Activated CD4-positive, alpha-beta T cell treated with anti-CD3 and anti-CD28 coated beads for 48 hours (primary cell): ENCODE measurements at places on chromosomes 12 and 14.

GRCh38 chr12:54016478-54016964 is 7.7 kb downstream of the HOXC8 start:
- DNase-seq: no peak

DNA sequence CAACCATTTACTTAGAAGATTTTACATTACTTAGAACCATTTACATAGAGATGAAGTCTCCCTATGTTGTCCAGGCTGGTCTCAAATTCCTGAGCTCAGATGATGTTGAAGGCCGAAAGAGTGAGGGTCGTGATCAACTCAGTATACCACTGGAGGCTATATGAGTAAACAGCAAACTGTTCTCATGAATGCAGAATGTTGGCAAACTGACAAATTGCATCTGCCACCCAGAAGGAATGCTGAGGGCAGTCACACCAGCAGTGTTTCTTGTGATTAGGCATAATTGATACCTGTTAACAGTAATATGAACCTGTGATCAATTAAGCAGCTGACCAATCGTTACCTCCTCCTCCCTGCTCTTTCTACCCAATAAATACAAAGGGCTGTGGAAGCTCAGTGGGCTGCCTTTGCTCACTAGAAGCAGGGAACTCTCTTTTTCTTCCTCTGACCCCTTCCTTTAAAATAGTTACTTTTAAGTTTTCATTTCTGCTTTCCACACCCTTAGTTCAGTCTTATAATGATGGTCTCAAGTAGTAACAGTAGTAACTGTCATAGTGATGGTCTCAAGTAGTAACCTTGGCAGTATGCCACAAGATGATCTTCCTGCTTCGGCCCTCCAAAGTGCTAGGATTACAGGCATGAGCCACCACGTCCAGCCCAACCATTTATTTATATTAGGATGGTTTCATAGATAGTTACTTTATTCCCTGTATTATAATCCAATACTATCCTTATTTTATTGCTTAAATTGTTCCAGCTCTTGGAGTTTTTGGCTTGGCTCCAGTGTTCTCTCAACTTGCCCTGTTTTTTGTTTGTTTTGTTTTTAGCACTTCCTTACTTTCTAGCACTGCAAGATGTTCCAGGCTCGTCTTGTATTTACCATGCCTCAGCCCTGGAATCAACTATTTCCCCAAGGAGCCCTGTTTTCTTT is 25.8 kb downstream of the LIMA1 start:
- DNase-seq: no peak

DNA sequence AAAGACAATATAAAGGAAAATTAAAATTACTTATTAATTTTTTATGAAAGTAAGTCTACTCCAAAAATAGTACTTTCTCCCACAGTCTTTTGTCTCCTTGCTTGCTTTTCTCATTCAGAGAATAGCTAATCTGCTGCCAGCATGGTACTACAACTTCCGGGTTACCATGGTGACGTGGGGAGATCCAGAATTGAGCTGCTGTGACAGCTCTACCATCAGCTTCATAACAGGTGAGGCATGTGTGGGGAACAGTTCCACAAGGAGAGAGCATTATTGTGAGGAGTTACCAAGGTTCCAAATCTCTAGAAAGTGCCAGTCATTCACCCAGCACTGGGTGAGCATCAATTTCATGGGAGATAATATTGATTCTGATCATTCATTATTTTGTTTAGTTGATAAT is 197.8 kb downstream of the PTPRO start:
- no peak for DNase-seq

- no peak for DNase-seq
Measured at GRCh38 chr14:59271734-59272133, 83.3 kb downstream of the DAAM1 start.

DNA sequence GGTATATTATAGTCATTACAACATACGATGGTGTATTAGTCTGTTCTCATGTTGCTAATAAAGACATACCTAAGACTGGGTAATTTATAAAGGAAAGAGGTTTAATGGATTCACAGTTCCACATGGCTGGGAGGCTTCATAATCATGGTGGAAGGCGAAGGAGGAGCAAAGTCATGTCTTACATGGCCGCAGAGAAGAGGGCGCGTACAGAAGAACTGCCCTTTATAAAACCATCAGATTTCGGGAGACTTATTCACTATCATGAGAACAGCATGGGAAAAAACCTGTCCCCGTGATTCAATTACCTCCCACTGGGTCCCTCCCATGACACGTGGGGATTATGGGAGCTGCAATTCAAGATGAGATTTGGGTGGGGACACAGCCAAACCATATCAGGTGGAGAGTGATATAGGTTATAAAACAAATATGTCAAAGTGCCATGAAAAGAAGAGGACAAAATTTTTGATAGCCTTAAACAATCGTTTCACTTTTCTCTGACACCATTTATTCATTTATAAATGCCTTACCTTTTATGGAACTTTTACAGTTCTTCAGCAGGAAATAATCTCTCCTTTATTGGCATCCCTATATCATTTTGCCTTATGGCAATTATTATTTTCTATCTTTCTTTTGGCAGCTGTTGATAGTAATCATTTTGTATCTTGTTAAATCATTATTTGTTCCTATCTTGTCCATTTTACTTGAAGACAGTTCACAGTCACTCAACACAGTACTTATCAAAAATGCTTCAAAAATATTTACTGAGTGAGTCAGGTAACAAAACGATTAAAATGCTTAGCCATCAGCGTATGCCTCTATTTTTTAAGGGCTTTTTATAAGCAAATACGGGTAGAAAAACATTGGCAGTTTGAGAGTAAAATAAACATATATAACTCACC is 196.0 kb downstream of the RAD51B start:
- no peak for DNase-seq

DNA sequence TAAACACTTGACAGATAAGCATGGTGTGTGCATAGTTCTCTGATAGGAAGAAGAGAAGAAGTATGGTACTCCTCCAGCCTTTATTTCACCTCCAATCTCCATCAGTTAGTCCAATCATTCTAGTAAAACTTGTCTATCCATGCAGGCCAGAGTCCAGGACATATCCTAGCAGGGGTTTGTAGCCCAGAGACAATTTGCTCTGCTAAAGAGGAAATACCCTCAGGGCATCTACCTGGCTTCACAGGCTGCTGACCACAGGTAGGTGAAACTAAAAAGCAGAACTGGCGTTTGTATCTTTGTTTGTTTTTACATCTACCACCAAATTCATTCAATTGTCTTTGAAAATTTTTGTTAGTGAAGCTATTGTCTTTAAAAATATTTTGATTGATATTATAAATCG is 717.6 kb downstream of the FSCB start:
- DNase-seq: no peak

DNA sequence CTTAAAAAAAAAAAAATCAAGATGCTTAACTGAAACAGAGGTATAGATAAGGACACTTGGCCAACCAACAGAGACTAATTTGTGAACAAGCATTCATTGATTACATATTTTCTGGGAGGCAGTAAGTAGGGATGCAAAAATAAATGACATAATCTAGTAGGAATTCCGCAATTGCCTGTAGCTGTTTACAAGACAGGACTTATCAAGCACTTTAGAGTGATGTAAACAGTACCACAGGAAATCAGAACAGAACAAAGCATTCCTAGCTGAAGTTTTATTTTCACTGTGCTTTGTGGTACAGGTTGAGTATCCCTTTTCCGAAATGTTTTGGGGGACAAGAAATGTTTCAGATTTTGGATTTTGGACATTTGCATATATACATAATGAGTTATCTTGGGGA is 68.2 kb upstream of the FGD4 start:
- no peak for DNase-seq

- no peak for DNase-seq
Measured at GRCh38 chr12:12230275-12230674, 36.6 kb downstream of the LRP6 start.

DNA sequence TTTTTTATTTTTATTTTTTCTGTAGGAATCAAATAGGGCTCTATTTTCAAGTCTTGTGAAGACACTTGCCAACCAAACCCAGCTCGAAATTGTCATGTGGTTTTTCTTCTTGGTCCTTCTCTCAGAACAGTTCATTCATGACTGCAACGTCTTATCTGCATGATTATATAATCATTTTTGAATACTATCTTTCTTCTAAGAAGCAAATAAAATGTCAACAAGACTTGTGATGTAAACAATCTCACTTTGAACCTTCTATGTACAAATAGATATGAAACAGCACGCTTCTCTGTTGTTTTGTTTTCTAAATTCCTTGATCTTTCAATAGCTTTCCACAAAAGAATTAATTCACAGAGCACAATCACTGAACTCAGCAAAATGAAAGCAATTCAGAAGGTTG is 320.7 kb downstream of the SOX5 start:
- DNase-seq: no peak

GRCh38 chr12:30996752-30997151 is 70.2 kb downstream of the TSPAN11 start:
- DNase-seq: no peak

DNA sequence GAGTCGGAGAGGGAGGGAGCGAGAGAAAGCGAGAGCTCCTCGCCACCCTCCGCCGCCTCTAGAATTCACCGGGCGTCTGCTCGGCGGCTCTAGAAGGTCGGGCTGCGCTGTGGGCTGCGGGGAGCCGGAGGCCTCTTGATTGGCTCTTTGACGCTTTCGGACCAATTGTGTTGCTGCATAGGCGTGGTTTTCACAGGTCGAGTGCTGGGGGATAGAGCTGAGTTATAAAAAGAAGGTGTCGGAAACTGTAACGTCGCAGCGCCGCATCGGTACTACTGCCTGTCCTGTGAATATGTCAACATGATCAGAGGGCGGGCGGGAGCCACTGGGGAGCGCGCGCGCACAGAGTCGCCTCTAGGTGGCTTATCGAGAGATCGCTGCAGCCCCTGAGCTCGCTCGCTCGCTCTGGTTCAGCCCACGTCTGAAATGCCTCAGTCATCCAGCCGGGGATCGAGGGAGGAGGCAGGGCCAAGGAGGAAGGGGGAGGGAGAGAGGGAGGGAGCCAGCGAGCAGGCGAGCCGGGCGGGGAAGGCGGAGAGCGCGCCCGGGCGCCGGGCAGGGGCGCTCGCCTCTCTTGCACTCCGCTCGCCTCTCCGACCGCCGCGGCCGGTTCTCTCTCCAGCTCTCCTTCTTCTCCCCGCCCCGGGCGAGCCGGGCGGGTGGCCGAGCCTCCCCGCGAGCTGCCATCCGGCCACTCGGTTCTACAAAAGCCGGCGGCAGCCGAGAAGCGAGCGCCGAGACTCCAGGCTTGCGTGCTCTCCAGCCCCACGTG is at the start of gene TBX3:
TSS of gene TBX3 (minus strand) at position 78 of the 772 bp plus-strand sequence. CDS start 975 bp downstream, outside the sequence.
- peak; percentile 81 for DNase-seq

DNA sequence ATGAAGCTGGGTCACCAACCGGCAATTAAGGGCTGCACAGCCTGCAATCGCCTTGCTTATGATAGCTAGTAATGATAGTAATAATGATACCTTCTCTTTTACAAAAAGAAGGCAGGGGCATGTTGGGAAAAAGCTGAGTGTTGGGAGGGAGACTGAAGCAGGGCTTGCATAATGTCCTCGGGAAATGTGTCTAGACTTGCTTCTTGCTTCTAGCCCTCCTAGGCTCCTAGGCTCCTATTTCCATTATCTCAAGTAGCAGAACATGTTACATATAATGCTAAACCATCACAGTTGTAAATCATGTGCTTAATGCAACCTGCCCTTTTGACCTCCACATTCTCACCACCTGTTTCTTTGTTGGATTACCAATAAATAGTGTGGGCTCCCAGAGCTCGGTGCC is 18.7 kb downstream of the RERGL start:
- no peak for DNase-seq

- peak; percentile 92 for DNase-seq
Measured at GRCh38 chr12:104064031-104064841, at the start of gene HCFC2. TSS of gene HCFC2 (plus strand) at chr12:104064531. CDS start at chr12:104064561, 30 bp downstream.

GRCh38 chr14:93107453-93107852 is 8.3 kb downstream of the ITPK1 start:
- DNase-seq: no peak

- no peak for DNase-seq
Measured at GRCh38 chr12:92278378-92278828, 132.8 kb upstream of the BTG1 start.

DNA sequence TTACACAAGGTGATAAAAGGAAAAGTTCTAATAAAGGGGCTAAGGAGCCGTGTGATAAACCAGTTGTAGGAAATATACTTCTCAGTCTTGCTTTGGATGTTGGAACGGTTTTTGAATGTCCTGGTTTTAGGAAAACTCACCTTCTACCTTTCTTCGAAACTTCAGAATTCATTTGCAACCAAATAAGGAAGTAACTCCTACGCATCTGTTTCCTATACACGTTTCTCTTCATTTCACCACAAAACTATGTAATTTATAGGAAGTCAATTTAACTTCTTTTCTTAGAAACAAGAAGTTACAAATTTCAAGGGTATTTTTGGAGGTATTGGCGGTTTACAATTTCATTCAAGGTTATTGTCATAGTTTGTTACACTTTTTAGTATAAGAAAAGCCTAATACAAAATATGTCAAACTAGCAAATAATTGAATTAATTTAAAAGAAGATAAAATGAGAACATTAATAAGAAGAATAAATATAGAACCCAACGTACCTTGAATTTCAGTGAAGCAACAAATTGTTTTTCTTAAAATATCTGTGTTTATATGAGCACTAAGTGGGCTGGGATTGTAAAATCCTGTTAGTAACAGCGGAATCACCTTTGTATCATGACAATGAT is 33.2 kb upstream of the CD69 start:
- no peak for DNase-seq

GRCh38 chr14:24921903-24922302 is 128.0 kb downstream of the STXBP6 start:
- DNase-seq: no peak

- DNase-seq: no peak
Measured at GRCh38 chr12:5913387-5913786, 31.7 kb downstream of the ANO2 start.

DNA sequence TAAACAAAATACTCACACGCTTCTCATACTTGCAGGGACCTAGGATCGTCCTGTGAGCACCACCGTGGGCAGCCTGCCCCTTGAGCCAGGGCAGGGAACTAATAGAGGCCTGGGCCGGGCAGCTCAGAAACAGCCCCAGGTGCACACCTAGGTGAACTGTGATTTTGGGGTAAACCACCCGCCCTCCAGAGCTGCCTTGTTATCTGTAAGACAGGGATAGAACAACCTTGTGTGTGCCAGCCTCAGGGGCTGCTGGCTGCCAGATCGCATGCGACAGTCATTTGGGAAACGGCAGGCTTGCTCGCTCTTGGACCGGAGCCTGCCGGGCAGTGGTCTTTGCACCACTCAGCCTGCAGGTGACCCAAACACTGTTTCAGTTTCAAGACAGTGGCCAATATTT is 86.8 kb downstream of the ADGRD1 start:
- no peak for DNase-seq

- DNase-seq: no peak
Measured at GRCh38 chr12:120093592-120094355, 22.8 kb downstream of the RAB35 start.

DNA sequence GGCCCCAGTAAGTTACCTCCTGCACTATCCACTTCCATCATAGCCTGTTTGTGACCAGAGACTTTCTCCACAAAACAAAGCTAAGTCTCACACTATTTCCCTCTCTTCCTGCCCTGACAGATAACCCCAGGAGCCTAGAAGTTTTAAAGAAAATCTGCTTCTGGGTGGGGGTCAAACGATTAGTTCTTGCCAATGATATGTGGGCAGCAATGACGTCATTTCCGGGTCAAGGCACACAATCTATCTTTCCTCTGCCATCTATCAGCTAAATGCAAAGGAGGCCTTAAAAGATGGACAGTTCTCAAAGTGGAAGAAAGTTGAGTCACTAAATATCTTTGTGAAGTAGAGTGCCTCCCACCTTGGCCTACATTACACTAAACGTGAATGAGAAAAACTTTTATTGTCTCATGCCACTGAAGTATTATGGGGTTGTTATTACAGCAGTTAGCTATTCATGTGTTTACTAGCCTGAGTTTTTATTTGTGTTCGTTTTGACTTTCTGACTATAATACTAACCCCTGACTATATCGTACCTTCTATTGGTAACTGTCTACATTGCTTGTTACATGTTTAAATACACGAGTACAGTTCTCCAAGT is 86.2 kb downstream of the DENND5B start:
- no peak for DNase-seq
